ENCODE measurements at places on chromosomes 12 and 14.

DNA sequence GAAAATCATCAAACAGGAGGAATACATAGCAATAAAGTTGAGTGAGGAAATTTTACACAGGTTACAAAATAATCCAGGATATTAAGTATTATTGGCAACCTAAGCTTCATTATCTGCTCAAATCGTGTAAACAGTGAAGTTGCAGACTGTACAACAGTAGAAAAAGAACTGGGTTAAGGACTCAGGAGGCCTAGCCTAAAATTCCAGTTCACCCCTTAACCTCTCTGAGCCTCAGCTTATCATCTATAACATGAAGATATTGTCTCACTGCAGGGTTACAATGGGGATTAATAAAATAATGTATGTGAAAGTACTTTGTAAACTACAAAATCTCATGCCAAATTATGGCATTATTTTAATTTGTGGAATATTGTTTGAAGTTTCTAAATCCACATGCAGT, 26.0 kb downstream of the DDHD1 start:
- DNase-seq, result no peak
- H3K4me1 ChIP-seq, result no peaks in the 10 kb centered on the region
- no peak overlapping the region for H3K27ac ChIP-seq
- H3K27me3 ChIP-seq, result no peaks in the 10 kb centered on the region
- no peaks in the 10 kb centered on the region for H3K36me3 ChIP-seq

- no peaks in the 10 kb centered on the region for H3K36me3 ChIP-seq
- no peaks in the 10 kb centered on the region for H3K27me3 ChIP-seq
- no peak for DNase-seq
- H3K27ac ChIP-seq, result no peak overlapping the region
Observed at GRCh38 chr12:6122201-6122600, 2.3 kb downstream of the VWF start.

GRCh38 chr12:70246580-70246979, 3.3 kb downstream of the CNOT2 start:
- H3K27ac ChIP-seq, result peak overlapping the region; percentile 61
- H3K4me1 ChIP-seq, result peaks cover 24% of the 10 kb centered on the region
- no peaks in the 10 kb centered on the region for H3K36me3 ChIP-seq
- no peaks in the 10 kb centered on the region for H3K27me3 ChIP-seq
- peak overlapping the region; percentile 2 for H3K4me3 ChIP-seq
- peak; percentile 45 for DNase-seq

- peak overlapping the region; percentile 64 for H3K27ac ChIP-seq
- peak; percentile 99 for DNase-seq
- no peaks in the 10 kb centered on the region for H3K36me3 ChIP-seq
- peaks cover 19% of the 10 kb centered on the region for H3K4me1 ChIP-seq
Observed at GRCh38 chr12:98418357-98419075, 96.9 kb upstream of the TMPO start.

DNA sequence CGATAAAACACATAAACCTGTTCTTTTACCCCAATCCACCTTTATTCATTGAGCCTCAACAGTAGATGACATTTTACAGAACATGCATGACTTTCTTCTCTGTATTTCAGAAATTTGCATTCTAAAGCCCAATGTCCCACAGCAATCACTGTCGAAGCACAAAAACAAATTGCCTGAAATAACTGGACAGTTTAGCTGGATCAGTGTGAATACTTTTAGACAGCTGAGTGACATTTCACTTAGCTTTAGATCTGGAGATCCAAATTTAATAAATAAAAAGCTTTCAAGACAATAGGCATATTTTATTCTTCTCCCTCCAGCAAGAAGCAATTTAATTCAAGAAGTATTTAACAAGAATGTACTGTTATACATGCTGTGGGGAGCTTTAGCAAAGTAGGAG, 109.1 kb upstream of the FSCB start:
- H3K27me3 ChIP-seq, result no peaks in the 10 kb centered on the region

DNA sequence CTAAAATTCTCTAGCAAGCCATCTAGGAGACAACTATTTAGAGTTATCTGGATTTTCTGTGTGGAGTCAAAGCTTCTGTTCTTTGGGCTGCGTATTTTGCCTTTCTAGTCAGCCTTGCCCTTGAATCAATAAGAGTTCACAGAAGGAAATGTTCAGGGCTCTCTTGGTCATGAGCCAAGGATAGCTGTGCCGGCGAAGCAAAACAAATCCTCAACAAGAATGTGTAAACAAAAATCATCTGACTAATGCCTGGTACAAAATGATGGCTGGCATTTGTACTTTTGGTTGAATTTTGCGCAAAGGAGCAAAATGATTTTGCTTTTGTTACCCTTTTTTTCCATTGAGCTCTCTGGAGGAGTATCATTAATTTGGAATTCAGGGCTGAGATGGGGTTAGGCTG, 171.1 kb downstream of the DACT1 start:
- H3K27ac ChIP-seq, result no peak overlapping the region
- no peaks in the 10 kb centered on the region for H3K36me3 ChIP-seq
- DNase-seq, result no peak
- no peaks in the 10 kb centered on the region for H3K27me3 ChIP-seq
- no peaks in the 10 kb centered on the region for H3K4me1 ChIP-seq

GRCh38 chr14:99389174-99389826, 91.4 kb downstream of the SETD3 start:
- no peak for DNase-seq
- H3K36me3 ChIP-seq, result no peaks in the 10 kb centered on the region
- no peak overlapping the region for H3K27ac ChIP-seq
- peaks cover 5% of the 10 kb centered on the region for H3K27me3 ChIP-seq
- no peak overlapping the region for H3K4me3 ChIP-seq

DNA sequence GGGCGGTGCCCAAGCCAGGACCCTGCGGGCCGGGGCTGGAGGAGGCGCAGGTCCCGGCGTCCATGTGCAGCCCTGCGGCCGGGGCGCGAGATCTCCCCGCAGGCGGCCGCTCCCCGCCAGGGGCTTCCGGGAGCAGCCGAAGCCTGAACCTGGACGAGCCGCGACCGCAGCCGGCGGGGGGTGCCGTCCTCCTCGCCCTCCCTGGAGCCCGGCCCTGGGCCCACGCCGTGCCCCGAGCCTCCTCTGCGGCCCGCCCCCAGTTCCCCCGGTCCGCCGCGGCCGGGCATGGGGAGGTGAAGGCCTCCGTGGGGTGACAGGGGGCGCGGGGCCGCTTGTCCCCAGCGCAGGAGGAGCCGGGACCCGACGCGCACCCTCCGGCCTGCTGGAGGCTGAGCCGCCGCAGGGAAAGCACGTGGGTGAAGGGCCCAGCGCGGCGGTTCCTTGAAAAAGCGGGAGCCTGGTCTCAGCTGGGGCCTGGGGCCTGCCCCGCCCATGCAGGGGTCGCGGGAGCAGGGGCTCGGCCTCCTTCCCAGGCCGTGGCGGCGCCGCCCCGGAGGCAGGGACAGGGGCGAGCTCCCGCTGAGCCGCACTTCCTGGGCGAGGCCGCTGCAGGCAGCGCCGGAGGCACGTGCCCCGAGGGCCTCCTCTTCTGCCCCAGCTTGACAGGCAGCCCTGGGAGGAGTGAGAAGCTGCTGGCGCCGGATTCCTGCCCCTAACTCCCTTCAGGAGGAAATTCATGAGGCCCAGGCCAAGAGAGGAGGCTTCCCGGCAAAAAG, 55.6 kb upstream of the PPP2R5C start:
- H3K4me1 ChIP-seq, result peaks cover 13% of the 10 kb centered on the region
- no peaks in the 10 kb centered on the region for H3K36me3 ChIP-seq
- H3K27me3 ChIP-seq, result peaks cover 11% of the 10 kb centered on the region
- no peak overlapping the region for H3K27ac ChIP-seq
- peak; percentile 10 for DNase-seq

DNA sequence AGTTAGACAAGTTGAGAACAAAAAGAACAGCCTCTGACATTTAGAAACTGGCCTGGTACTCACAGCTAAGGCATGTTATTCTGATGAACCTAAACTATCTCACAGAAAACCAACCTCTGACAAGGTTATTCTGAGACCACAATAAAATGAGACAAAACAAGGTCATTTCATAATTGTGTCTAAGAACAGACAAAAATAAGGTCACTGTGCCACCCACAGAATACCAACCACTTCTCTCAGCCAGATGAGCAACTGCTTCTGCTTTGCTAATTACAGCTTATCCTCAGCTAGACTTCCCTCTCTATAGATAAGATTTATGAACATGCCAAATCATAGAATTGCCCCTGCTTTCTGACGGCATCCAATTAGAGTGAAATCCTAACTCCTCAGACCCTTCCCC, 52.2 kb upstream of the CRACR2A start:
- no peaks in the 10 kb centered on the region for H3K36me3 ChIP-seq
- no peaks in the 10 kb centered on the region for H3K27me3 ChIP-seq
- H3K27ac ChIP-seq, result no peak overlapping the region
- no peak overlapping the region for H3K4me3 ChIP-seq
- no peaks in the 10 kb centered on the region for H3K4me1 ChIP-seq

DNA sequence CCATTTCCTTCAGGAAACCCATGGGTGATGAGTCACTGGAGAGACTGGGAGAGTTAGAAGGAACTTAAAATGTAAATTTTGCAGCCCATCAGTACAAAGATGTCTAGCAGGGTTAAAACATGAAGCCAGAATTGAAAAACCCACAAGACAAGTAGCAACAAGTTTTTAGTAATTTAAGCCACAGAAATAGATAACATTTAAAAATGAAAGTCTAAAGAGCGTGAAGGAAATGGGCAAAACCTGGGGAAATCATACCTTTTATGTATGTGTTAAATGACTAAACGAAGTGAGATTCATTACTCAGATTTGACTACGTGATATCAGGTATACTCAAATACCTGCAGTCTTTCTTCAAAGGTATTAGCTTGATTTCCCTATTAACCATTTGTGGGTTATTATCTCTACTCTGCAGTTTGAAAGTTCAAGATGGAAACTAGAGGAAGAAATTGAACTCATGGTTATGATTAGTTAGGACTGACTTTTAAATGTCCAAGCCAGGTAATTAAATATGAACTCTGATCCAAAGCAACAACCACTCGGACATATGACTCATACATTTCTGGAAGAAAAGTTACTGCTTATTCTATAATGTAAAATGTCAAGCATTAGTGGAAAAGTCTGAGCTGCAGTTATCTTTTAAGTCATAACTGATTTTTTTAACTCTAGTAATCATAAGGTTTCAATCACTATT, 84.1 kb downstream of the ITPR2 start:
- no peaks in the 10 kb centered on the region for H3K27me3 ChIP-seq
- H3K4me3 ChIP-seq, result peak overlapping the region; percentile 19
- H3K27ac ChIP-seq, result peak overlapping the region; percentile 39
- DNase-seq, result peak; percentile 78

- H3K27me3 ChIP-seq, result peaks cover 18% of the 10 kb centered on the region
- H3K4me1 ChIP-seq, result no peaks in the 10 kb centered on the region
- H3K4me3 ChIP-seq, result no peak overlapping the region
- H3K36me3 ChIP-seq, result no peaks in the 10 kb centered on the region
- H3K27ac ChIP-seq, result no peak overlapping the region
- DNase-seq, result no peak
Observed at GRCh38 chr12:117090816-117091711, 8.2 kb downstream of the TESC start.

All from astrocyte (in vitro differentiated cells and primary cell).